ENCODE measurements at places on chromosomes 2 and 18.
A peak's percentile ranks its signal among the peaks of the same experiment; 100 is the strongest.

DNA sequence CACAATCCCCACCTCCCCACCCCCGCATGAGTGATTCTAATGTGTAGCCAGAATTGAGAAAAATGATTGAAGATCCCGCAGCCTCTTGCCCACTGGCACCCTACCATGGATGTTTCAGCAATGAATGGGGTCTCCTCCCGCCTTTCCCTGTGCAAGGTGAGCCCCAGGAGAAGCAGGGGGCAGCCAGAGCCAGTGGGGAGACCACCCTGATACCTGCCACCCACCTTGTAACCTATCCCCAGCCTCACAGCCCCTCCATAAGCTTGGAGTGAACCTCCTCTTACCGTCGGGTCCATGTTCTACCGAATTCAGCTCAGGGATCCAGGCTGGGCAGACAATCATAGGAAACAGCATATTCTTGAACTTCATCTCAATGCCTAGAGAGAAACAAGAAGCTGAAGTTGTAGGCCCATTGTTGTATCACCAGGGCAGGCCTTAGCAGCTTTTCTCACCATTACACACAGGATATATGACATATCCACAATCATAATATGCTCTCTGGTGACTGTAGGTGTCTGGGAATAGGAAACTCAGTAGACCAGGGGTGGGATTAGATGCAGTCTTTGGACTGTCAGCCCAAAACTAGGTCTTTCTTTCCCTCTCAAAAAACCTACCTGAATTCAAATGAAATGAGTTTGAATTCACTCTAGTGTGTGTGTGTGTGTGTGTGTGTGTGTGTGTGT, 30.9 kb downstream of the XDH start:
- no peak for DNase-seq

DNA sequence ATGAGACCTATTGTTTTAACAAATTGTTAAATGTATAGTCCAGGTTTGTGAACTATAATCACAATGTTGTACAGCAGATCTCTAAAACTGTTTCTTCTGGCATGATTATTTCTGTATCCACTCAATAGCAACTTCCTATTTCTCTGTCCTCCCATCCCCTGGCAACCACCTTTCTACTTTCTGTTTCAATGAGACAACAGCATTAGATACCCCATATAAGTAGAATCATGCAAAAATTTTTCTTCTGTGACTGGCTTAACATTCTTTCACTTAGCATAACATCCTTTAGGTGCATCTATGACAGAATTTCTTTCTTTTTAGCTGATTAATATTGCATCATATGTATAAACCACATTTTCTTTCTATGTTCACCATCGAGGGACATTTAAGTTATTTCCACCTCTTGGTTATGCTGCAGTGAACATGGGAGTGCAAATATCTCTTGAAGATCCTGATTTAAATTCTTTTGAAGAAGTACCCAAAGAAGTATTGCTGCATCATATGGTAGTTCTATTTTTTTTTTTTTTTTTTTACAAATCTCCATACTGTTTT, 713.5 kb downstream of the LRP1B start:
- no peak for DNase-seq

GRCh38 chr18:24014062-24014985, at the start of gene TTC39C:
TTC39C (plus strand) TSS chr18:24014754; CDS start chr18:24014872, 118 bp downstream.
- peak; percentile 69 for DNase-seq

- no peak for DNase-seq
Observed at GRCh38 chr2:215421859-215422461, 13.9 kb downstream of the FN1 start.
